AG09319 (cell line): ENCODE measurements at places on chromosomes 11 and 22.

DNA sequence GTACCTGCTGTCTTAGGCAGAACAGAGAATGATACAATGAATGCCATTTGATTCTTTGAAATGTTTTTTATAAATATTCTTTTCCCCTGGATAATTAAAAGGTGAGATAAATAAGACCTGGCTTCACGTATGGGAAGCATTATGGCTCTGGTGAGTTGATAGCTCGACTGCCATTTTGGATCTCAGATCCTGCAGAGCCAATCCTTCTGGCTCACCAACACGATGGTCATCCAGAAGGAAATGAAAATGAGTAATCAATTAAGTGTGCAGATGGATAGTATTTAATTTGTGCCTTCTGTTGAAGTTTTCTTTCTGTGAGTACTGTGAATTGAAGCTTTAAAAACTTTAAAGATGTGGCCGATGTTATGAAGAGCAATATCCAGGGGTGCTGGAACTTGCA, 2.7 kb downstream of the TNRC6B start:
- DNase-seq: no peak

DNA sequence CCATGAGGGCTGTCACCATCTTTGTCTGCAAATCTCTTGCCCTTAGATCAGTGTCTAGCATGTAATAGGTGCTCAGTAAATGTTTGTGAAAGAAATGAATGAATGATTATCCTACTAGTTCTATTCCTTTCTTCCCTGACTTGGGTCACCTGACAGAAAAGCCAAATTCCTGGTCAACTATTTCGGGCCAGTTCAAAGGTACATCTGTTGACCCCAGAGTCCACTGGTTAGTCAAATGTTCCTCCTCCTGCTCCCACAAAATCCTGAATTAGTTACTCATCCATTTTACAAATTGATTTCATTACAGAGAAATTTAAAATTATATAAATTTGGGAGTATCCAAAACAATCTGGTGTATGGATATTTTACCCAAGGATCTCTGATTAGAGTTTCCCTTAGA, 124.7 kb upstream of the NAV2 start:
- no peak for DNase-seq

DNA sequence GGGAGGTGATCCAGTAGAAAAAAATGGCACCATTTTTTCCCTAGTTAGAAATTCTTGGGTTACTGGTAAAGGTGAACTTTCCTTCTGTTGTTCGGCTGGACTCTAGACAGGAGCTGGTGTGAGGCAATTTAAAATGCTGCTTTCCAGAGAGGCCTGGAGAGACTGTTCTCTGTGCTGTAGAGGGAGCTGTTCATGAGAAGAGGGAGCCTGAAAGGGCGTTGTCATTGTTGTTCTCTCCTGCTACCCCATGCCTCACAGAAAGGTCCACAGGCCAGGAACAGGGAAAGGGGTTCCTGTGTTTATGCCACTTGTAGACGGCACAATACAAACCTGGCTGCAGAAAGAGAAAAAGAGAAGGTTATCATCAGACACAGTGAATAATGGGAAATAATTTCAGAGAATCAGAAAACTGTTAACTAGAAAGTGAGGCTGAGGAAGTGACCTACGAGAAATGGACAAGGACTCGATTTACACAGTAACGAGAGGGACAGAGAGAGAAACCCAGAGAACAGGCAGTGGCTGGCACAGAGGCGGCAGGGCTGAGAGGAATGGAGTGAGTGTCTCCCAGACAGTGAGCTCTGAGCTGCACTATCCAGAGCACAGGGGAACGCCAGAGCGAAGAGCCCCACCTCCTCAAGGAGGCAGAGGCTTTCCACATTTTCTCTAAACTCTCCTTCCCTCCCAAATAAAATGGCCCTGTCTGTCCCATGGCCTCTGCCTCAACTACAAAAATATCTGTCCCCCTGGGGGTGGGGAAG, 109.2 kb downstream of the RRM1 start:
- DNase-seq: no peak

DNA sequence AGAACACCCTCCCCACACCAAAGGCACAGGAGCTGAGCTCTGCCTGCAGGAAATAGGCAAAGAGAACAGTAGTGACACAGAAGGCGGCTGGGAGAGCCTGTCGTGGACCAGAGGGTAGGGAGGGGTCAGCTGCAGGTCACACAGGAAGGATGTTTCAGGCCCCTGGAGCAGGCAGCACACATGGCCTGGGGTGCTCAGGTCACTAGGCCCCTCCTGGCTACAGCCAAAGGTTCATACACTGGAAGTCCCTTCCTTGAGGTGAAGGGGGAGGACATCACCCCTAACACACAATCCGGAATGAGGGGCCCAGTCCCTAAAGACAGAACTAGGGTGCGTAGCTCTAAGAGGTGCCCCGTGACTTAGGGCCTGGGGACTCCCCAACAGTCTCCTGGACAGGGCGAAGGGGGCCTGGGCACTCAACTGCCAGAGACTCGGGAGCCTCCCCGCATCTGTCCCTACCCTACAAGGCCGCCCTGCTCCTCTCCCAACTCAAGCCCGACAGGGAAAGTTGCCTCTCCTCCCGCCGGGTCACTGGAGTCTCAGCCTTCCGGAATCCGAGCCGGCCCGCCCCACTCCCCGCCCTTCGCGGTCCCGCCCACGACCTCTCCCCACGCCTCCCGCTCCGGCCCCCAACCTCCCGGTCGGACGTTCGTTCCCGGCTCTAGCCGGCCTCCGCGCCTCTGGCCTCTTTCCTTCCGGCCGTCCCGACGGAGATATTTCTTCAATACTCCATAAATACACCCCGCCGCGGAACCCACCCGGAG, at the start of gene CYB5R2:
Gene CYB5R2 (minus strand): TSS at position 541 of the 764 bp plus-strand sequence. CDS start 675 bp downstream, outside the sequence.
- no peak for DNase-seq

DNA sequence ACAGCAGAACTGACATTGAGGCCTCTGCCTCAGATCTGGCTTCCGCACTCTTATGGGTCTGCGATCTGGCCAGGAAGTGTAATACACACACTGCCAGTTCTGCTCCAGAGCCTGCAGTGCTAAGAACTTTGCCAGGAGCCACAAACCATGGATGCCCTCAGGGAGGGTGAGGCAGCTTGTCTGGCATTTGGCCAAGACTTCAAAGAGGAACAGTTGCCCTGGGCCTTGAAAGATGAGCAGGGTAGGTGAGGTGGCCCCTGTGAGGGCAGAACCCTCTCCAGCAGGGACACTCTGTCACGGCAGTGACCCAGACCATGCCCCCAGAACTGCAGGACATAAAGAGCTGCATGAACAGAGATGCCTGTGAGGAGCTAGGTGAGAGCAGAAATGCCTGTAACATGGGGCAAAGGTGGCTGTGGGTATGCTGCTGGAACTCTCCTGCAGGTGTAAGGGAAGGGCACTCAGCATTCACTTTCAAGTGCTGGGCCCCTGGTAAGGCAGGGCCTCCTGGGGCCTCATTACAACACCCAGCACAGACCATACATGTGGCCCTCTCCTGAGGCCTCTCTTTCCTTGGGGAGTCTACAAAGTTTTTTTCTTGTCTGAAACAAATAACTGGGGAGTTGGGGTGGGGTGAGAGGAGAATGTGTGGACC, 47.3 kb downstream of the NEU3 start:
- DNase-seq: no peak

GRCh38 chr22:39818094-39818493, 75.5 kb downstream of the ENTHD1 start:
- DNase-seq: no peak

GRCh38 chr11:60165538-60165937, 17.3 kb downstream of the MS4A6A start:
- DNase-seq: no peak

DNA sequence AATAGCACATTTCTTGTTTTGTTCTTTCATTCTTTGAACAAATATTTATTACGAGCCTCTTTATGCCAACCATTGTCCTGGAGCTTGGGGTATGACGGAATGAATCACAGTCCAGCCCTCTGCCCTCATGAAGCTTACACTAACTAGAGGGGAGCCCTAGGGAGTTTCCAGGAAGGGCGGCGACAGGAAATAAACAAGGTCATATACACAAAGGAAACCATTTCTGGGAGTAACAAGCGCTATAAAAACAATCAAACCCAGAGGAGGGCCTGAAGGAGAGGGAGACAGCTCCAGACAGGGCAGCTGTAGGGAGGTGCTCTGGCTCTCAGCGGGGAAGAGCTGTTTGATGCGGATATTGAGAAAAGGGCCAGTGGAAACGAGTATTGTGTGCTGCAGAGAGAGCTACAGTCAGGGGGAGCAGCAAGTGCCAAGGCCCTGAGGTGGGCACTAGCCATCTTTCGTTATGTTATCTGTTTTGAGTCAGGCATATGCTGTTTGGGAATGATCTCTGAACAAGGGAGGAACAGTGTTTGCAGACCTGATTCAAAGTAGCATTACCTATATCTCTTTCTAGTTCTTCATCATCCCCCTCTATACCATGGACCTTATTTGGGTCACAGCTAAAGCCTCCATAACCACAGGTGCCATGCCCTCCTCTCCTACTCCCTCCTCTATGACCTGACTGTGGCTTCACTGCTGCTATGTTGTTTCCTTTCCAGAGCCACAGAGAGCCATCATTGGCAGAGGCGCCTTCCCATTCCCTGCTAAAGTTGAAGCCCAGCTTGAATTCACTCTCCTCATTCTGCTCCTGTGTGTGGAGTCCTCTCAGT, 15.3 kb upstream of the ZBTB16 start:
- DNase-seq: no peak

DNA sequence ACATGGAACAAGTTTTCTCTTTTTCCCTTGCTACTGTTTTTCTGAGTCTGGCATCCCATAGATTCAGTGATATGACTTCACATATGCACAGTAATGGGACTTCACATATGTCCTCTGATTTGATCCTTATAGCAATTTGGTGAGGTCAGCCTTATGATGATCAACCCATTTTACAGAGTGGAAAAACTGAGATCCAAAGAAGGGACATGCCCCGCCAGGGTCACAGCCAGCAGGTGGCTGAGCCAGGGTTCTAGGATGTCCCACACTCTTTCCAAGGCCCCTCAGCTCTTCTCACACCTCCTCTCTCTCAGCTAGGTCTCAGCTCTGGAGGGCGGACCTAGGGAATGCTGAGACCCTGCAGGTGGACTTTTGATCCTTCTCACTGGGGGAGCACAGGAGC, 44.3 kb upstream of the CD82 start:
- no peak for DNase-seq
